ENCODE measurements at places on chromosomes 3 and 15.

DNA sequence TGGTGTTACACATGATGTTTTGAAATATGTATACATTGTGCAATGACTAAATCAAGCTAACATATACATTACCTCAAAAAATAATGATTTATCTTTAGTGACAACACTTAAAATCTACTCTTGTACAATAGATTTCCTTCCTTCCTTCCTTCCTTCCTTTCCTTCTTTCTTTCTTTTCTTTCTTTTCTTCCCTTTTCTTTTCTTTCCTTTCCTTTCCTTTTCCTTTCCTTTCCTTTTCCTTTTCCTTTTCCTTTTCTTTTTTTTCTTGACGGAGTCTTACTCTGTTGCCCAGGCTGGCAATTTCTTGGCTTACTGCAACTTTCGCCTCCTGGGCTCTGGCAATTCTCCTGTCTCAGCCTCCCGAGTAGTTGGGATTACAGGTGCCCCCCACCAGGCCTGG lies 170.5 kb downstream of the NLGN1 start:
- no peak for DNase-seq

DNA sequence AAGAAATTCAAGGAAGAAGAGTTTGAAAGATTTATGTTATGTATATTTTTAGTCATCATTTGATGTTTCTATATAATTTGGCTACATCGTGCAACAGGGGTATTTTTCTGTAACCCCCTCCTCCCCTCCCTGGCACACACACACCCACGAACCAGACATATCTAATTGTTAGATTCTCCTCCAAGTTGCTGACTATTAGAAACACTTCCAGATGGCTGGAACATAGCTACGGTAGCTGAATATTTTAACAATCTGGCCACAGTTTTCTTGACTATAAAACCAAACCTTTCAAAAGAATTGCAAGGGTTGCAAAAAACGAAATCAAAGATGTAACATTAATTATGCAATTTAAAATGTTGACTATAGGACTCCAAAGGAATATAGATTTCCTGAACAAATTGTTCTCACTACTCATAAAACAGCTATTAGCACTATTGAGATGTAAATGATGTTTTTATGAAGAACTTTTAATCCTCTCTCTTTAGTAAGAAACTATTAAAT lies 154.4 kb downstream of the CHL1 start:
- no peak for DNase-seq

DNA sequence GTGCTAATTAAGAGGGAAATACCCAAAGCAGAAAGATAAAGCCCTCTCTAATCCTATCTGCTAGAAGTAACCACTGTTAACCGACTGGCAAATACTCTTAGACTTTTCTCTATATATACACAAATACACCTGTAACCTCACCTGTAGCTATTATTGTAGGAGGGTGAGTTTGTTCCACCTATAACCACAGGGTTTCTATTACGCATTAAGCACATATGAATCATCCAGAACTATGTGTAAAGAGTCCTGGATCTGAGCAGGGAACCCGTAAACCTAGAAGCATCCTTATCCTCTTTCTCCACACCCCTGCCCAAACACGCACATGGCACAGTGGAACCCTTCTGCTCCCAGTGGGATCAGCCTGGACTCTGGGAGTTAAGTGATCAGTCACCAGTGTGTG lies 172.8 kb upstream of the C2CD4B start:
- DNase-seq = no peak

GRCh38 chr3:14125193-14126016 lies 553 bp downstream of the TMEM43 start:
- peak; percentile 96 for DNase-seq

DNA sequence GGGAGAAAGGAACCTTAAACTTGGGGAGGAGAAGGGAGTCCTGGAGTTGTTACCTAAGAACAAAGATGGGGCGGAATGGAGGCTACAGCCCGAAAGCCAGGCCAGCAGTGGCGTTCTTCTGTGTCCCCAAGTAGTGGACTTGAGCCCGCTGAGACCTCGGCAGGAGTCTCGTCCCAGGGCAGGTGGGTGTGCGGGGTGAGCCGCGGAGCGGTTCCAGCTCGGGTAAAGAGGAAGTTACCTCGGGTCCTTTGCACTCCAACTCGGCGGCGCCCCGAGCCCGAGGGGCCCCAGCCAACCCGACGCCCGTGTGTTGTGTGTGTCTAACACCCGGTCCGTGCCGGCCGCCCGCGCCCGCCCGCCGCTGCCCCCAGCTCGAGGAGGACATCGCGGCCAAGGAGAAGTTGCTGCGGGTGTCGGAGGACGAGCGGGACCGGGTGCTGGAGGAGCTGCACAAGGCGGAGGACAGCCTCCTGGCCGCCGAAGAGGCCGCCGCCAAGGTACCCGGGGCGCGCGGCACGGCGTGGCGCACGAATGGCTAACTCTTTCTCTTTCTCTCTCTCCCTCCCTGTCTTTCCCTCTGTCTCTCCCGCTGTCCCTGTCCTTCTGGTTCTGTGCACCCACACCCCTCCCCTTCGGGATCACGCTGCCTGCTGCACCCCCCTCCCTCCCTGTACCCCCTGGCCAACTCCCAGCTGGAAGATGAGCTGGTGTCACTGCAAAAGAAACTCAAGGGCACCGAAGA lies 959 bp downstream of the TPM1 start:
- DNase-seq = no peak

GRCh38 chr15:42079401-42079908 lies 14.9 kb downstream of the PLA2G4D start:
- DNase-seq = no peak

DNA sequence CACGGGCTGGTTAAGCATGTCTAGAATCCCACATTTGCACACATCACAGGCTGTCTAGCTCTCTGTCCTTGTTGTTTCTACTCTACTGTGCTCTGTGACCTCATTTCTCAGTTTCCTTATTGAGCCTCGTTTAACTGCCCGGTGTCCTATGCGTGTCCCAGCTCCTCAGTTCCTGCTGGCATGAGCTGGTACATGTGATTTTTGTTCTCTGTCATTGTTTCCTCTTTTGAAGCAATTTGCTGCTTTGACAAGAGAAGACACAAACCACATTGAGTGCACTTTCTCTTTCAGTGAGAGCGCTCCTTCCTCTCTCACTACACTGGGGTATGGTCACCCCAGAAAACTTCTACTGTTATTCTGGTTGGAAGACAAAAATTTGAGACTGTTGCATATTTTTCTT lies 563.5 kb downstream of the PDCD6IP start:
- no peak for DNase-seq

GRCh38 chr3:196849180-196849741 lies 18.5 kb upstream of the SENP5 start:
- DNase-seq = no peak

- no peak for DNase-seq
These were observed 223.3 kb upstream of the ARHGEF26 start for GRCh38 chr3:153897842-153898241.

- DNase-seq = no peak
These were observed 9.7 kb downstream of the RTP4 start for GRCh38 chr3:187377842-187378241.

DNA sequence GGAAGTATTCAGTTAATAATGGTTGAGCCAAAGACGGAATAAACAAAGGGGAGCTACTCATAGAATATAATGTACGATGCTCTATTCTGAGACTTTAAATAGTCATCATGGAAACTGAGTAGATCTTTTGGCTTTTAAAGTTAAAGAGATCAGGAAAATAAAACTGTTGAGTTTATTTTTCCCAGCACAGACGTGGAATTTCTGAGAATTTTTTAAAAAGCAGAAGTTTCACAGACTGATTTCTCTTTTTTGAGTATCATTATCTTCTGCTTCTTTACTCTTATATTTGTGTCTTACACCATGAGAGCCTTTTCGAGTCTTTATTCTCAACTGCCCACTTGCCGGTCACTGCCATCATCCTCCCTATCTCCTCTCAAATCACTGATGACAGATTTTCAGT lies 13.2 kb downstream of the P2RY14 start:
- no peak for DNase-seq

DNA sequence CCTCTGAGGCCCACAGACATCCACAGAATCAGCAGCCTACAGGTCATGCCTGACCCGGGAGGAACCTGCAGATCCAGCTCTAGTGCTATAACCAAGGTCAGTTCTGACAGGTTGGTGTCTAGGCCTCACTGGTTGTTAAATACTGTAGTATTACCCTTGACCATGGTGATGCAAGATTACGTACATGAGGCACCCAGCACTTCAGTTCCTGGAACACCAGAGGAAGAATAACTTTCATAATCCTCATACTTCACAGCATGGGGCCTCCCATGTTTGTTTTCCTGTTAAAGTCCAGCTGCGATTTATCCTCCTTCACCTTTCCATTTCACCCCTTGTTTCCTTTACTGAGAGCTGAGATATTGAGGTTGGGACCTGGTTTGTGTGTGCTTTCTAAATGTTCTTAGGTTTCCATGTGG lies 34.4 kb upstream of the GLCE start:
- DNase-seq = no peak

GRCh38 chr3:78848392-78849288 lies 919.2 kb downstream of the ROBO1 start:
- DNase-seq = no peak

DNA sequence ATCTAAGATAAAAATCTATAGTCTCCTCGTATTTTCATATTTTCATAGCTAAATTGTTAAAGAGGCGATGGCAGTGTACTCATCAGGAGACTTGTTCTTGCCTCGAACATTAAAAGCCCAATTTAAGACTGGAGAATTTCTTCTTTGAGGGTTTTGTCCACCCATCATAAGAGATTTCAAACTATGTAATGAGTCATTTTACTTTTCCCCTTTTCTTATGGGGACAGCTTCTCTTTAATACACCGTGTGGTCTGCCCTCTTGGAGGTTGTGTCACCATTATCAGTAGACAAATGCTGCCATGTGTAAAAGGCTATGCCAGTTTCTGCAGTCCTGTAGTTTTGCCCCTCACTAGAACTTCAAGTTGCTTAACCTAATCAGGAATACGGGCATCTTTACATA lies 16.9 kb downstream of the TGFBR2 start:
- peak; percentile 74 for DNase-seq

DNA sequence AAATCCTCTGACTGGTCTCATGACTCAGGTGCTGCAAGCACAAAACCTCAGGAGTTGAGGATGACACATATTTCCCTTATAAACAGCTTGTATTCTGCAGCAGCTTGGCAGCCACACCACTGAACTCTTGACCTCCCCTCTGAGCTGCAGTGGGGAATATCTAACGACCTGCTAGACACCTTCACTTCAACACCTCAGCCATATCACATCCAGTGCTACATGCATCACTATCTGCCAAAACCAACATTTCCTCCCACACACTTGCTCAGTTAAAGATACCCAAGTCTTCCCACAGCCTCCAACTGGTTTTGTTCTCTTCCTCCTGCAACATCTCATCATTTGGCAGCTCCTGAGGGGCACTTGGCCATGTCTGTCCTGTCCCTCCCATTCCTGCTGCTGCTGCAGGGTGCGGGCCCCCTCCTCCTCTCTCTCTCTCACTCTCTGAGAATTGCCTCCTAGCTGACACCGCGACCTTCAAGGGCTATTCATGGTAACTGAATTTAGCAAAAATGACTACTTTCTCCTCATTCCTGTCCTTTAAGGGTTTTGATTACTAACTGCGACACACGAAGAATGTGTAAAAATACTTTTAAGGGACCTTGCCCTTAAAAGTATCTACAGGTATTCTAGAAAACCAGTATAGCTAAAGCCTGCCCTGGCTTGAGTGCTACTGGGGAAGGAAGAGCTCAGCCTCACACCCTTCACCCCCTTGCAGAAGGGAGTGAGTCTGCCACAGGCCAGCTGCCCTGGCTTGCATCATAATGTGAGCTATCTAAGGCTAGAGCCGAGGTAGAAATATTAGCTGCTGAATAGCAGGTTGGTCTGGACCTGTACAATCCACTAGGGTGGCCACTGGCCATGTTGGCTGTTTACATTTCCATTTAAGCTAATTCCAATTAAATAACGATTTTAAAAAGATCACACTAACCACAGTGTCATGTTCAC lies 5.0 kb upstream of the CCR9 start:
- DNase-seq = peak; percentile 21

DNA sequence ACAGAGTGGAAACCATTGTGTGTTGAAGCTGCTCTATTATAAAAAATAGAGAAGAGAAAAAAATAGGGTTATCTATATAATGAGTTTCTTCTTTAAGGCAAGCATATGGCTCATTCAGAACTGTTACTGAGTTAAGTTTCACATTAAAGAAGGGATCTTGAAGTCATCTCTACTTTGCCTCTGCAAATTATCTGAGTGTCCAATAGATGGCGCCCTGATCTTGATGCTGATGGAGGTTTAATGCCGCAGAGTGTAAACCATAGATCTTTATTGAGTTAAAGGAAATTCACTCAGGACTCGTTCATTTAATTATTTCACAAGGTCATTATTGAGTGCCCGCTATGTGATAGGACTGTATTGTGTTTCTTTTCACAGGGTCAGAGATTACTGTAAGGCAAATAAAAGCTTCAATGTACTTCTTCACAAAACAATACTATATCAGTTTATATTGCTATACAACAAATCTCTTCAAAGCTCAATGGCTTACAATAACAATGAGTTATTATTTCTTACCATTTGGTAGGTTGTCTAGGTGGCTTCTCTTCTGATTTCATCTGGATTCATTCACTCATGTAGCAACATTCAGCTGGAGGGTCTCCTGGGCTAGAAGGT lies 171.4 kb downstream of the NSUN3 start:
- peak; percentile 52 for DNase-seq

DNA sequence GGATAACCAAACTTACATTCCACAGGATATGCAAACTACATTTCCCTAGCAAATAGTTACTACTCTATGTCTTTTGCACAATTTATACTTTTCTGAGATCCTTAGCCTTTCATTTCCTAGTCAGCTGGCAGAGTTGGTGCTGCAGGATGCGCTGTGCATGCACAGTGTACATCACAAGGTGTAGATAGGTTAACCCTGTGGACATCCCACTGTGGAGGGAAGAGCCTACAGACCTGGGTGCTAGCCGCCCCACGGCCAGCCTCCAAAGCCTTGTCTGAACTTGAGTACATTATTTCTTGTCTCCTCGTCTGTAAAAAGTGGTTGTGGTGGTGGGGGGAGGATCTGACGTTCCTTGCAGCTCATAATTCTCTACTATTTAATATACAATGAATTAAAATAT lies 3.5 kb downstream of the TNFSF10 start:
- no peak for DNase-seq

GRCh38 chr15:77091097-77091496 lies 20.2 kb upstream of the TSPAN3 start:
- DNase-seq = no peak

DNA sequence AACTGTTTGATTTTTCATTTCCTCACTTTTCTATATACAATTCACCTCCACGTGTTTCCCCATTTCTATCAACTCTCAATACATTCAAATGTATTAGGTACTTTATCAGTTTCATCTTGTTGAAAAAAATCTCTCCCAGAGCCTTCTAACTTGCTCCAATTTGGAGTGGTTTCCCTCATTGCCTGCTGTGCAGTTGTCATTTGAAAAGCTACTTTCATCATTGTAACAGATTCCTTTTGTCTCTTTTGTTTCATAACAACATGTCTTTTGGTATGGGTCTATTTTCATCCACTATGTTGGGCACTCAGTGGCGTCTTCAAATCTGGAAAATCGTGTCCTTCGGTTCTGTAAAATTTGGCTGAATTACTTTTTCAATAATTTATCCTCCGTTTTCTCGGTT lies 75.0 kb downstream of the NR2E3 start:
- DNase-seq = no peak
